Neural progenitor cell (in vitro differentiated cells): ENCODE measurements at places on chromosomes 3 and 15. TPM values are rescaled to one million over a fixed set of nuclear protein-coding genes. Genes with fewer than 3 reads are reported as not detected.

DNA sequence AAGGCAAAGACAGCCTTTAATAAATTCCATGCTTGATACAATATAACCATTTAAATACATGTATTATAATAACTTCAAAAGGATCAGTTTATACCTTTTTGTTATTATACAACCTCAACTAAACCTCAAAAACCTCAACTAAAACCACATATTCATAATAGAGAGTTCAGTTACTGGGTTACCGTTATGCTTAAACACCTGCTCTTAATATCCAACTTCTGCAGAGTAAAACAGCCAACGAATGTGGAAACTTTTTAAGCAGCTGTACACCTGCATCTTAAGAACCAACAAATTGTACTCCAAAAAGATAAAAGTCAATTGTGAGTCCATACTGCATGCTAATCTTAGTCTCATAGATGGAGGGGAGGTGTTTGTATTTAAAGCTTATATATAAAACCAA, 53.5 kb downstream of the TFDP2 start:
- no peaks in the 10 kb centered on the region for H3K4me1 ChIP-seq

DNA sequence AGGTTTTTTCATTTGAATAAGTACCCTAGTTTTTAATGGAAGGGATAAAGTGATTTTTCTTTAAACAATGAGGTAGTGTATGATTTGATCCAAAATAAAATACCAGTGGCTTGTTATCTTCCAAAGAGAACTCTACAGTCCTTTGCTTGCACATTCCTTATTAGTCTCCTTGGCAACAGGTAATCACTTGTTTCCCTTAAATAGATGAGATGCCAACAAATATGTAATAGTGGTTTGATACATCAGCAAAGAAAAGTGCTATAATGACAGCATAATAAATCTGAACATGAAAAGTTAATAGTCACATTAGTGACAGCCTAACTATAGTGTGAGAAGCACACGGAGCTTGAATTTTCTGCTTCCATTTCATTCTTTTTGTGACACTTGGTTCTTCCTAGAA, 360.2 kb downstream of the ZNF385D start:
- DNase-seq = no peak
- H3K4me3 ChIP-seq = no peak overlapping the region
- H3K27ac ChIP-seq = no peak overlapping the region
- no peaks in the 10 kb centered on the region for H3K27me3 ChIP-seq

The DUOXA1 gene
- total RNA-seq = not detected in 2 replicates

The ANP32A gene
- 250 and 333 TPM in 2 replicates for total RNA-seq

DNA sequence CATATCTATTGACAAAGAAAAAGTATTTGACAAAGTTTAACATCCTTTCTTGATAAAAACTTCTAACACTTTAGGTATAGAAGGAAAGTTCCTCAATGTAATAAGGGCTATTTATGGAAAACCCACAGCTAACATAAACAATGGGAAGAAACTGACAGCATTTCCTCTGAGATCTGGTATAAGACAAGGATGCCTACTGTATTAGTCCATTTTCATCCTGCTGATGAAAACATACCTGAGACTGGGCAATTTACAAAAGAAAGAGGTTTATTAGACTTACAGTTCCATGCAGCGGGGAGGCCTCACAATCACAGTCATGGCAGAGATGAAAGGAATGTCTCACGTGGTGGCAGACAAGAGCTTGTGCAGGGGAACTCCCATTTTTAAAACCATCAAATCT, 17.8 kb upstream of the CLDN1 start:
- H3K27me3 ChIP-seq = no peaks in the 10 kb centered on the region
- H3K27ac ChIP-seq = no peak overlapping the region
- H3K4me3 ChIP-seq = no peak overlapping the region

- H3K4me3 ChIP-seq = no peak overlapping the region
- H3K27ac ChIP-seq = no peak overlapping the region
- no peaks in the 10 kb centered on the region for H3K27me3 ChIP-seq
- H3K4me1 ChIP-seq = peaks cover 6% of the 10 kb centered on the region
Observed at GRCh38 chr15:87498560-87498959, 758.0 kb downstream of the NTRK3 start.

- H3K4me1 ChIP-seq = peaks cover 30% of the 10 kb centered on the region
- H3K4me3 ChIP-seq = peak overlapping the region; percentile 70
- no peak overlapping the region for H3K27ac ChIP-seq
- peaks cover 14% of the 10 kb centered on the region for H3K36me3 ChIP-seq
- DNase-seq = peak; percentile 33
Observed at GRCh38 chr15:82540984-82541431, 751 bp upstream of the RPS17 start.

The SPSB4 gene
- total RNA-seq = 4.9 and 10.7 TPM in 2 replicates

DNA sequence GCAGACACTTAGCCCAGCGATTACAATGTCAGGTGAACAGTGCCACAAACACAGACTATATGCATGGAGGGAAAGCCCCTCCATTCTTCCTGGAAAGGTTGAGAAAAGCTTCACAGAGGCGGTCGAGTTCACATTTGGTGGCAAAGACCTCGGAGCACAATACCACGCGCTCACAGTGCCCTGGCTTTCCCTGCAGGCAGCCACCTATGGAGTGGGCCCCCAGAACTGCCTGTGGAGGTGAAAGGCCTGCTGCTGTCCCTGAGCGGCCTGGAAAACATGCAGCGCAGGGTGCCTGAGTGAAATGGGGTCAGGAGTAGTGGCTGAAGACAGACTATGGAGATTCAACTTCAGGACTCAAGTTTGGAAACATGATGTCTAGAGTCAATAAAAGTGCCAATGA, 26.9 kb downstream of the PDIA5 start:
- H3K4me3 ChIP-seq = no peak overlapping the region
- H3K4me1 ChIP-seq = peaks cover 25% of the 10 kb centered on the region
- DNase-seq = no peak
- no peaks in the 10 kb centered on the region for H3K27me3 ChIP-seq
- H3K36me3 ChIP-seq = no peaks in the 10 kb centered on the region
- H3K27ac ChIP-seq = no peak overlapping the region

The SPATA12 gene
- total RNA-seq = 0.12 and 0.17 TPM in 2 replicates

The CACNA2D2 gene
- total RNA-seq = 4.3 and 9.5 TPM in 2 replicates

GRCh38 chr15:70439304-70439877, 324.0 kb downstream of the UACA start:
- peaks cover 45% of the 10 kb centered on the region for H3K4me1 ChIP-seq
- no peak for DNase-seq
- no peaks in the 10 kb centered on the region for H3K36me3 ChIP-seq
- H3K27me3 ChIP-seq = peaks cover 9% of the 10 kb centered on the region
